Left ventricle myocardium superior (tissue), 1 donor: ENCODE measurements at places on chromosomes 4 and X. TPM values are rescaled to one million over a fixed set of nuclear protein-coding genes. Genes with fewer than 3 reads are reported as not detected.

- DNase-seq = peak; percentile 86
Measured at GRCh38 chr4:680928-681645, 6.7 kb downstream of the MYL5 start.

- no peak for DNase-seq
Measured at GRCh38 chr4:77040854-77041725, 34.7 kb downstream of the CCNI start.

- DNase-seq = no peak
Measured at GRCh38 chr4:140472156-140472555, 25.9 kb downstream of the MGAT4D start.

GRCh38 chr4:4333265-4333706 is 43.2 kb downstream of the ZBTB49 start:
- DNase-seq = peak; percentile 67

- DNase-seq = no peak
Measured at GRCh38 chrX:11733614-11734013, 24.4 kb upstream of the MSL3 start.

DNA sequence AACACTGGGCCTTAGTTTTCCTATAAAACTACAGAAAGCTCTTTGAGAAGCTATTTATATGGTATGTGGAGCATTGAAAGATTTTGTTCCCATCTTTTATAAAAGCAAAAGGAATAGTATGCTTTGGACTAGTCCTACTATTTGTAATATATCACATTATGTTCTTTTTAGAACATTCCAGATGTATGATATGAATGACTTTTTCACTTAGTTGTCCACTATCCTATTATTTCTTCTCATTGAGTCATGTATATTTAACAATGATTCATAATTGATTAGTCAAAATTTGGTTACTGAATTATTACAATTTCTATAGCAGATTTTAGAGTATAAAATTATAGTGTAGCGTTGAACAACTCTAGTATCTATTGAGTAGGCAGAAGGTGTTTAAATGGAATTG is 34.2 kb downstream of the RASSF6 start:
- no peak for DNase-seq

- no peak for DNase-seq
Measured at GRCh38 chr4:105594099-105595010, 41.9 kb downstream of the ARHGEF38 start.

DNA sequence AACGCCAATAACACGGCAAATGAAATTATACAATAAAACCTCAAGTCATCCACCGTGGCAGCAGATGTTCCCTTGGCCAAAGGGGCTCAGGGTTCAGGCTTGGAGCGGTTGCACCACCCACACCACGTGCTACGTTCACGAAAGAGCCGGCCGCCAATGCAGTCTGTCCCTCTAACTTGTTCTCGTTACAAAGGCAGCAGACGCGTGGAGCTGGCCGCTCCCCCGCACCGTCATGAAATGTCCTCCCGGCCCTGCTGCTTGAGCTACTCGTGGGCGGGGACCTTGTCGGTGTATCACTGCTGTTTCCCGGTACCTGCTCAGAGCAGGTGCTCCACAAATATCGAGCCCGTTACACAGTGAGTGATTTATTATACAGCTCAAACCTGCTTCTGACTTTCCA is 36.4 kb upstream of the MAN2B2 start:
- no peak for DNase-seq

GRCh38 chrX:86137071-86137470 is 11.2 kb upstream of the DACH2 start:
- DNase-seq = no peak

GRCh38 chr4:108044951-108045686 is 55.4 kb downstream of the HADH start:
- no peak for DNase-seq

GRCh38 chr4:102787096-102787881 is 26.5 kb upstream of the MANBA start:
- DNase-seq = no peak

DNA sequence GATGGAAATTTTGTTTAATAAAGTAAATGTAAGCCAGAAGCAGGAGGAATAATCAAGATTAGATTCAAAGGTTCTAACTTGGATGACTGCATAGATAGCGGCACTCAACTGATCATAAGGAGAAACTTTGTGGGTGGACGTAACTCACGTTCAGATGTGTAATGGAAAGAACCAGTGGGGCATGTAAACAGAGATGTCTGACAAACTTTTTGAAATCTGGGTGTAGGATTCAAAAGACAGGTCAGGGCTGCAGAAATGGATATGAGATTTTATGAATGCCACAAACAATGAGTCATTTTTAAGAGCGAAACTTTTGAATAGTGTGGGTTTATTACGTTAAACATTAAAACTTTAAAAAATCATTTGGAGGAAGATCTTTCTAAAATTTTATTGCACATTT is 375.6 kb downstream of the GBA3 start:
- DNase-seq = no peak

DNA sequence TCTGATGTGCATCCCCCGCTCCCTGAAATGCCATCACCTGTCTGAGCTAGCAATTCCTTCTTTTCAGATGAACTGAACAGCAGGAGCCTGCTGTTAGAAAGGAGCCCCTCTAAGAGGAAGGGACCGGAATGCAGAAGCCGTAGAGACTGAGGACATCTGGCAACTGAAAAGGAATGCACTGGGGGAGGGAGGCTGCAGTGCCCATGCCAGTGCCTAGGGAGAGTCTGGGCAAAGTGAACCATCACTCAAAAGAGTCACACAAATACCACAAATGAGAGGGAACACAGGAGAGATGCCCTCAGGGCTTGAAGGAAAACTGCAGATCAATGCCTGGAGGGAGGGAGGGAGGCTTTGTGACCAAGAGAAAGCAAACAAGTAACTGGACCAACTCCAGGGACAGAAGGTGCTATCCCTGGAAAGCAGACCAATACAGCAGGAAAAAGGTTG is 93.9 kb upstream of the CBR4 start:
- DNase-seq = no peak

DNA sequence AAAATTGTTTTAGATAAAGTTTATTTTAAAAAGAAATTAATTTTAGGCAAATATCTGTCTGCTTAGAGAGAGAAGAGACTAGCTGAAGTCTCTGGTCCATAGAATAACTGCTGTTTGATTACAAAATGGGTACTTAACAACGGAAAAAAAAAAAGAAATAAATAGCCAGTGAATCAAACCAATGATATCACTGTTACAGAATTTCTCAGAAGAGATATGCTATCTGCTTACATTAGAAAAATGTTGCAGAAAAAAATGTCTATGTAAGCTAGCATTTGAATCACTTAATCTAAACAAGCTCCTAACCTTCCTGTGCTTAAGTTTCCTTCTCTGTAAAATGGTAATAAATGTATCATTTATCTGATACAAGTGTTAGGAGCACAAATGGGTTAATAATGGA is 189.9 kb downstream of the IL15 start:
- no peak for DNase-seq

GRCh38 chr4:128917781-128918180 is 108.3 kb downstream of the JADE1 start:
- no peak for DNase-seq

GRCh38 chr4:1195109-1195671 is 22.8 kb upstream of the SPON2 start:
- no peak for DNase-seq

GRCh38 chrX:152637649-152638442 is at the start of gene GABRQ:
Gene GABRQ, plus strand, starts transcription at chrX:152637895. Its CDS starts 308 bp downstream, at chrX:152638203.
- peak; percentile 36 for DNase-seq

GRCh38 chr4:144902614-144903013 is 195.4 kb downstream of the ANAPC10 start:
- DNase-seq = no peak

DNA sequence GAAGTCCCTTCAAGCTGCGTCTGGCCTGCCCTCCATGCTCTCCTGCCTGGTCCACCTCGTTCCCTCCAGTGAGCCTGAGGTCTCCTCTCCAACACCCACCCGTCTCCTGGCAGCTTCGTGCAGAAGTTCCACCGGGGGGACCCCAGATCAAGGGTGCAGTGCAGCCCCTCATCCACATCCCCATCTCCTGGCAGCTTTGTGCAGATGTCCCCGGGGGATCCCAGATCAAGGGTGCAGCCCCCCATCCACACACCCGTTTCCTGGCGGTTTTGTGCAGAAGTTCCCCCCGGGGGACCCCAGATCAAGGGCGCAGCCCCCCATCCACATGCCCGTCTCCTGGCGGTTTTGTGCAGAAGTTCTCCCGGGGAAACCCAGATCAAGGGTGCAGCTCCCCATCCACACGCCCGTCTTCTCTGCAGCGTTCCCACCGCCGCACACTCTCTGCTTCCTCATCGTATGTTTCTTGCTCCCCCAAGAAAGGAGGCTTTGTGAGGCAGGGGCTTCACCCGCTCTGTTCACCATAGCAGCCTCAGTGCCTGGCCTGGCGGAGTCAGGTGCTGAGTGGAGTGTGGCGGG is 35.7 kb downstream of the PIGG start:
- DNase-seq = no peak

- no peak for DNase-seq
Measured at GRCh38 chr4:165604181-165604580, 225.4 kb downstream of the CPE start.

DNA sequence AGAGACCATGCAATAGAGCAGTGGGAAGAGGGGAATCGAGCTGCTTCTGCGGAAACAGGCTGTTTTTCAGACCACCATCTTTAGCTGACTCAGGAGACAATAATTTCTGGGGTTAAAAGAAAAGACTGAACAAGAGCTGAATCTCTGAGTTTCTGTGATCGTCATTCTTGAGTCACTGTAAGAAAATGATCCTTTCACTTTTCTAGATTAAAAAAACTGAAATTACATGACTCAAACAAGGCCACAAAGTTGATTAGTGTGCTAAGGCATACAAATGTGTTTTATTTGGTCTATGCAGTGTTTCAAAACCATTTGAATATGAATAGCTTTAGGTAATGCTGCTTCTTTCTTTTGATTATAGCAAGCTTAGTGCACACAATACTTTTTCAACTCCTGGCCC is 194.4 kb upstream of the RPL34 start:
- no peak for DNase-seq

DNA sequence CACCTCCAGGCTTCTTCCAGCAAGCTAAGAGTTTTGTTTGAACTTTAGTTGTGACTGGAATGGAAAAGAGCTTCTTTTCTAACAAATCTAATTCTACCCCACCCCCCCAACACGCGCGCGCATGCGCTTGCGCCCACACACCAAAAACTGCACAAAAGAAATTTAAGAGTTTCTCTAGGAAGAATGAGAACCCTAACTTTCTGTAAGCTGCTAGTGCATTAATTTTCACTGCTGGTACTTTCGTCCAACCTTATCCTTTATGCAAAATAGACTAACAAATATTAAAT is 9.0 kb upstream of the INTU start:
- DNase-seq = peak; percentile 31

GRCh38 chr4:5945171-5945570 is 52.3 kb upstream of the CRMP1 start:
- DNase-seq = no peak

DNA sequence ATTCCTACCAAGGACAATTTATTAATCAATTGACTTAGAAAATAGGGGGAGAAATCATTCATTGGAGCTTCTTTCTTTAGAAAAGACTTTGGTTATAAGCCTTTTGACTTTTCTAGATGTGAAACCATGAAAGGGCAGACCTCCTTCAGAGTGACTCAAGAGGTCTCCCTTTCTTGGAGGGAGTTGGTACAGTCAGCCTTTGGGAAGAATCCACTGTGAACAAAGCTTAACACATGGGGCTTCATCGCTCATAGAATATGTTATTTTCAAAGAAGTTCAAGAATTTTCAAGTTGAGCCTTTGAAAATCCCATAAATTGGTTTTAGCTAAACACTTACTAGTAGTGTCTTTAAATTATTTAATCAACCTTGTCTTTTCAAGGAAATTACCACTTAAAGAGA is 28.0 kb downstream of the RIPPLY1 start:
- DNase-seq = no peak

GRCh38 chr4:165524532-165525190 is 145.9 kb downstream of the CPE start:
- DNase-seq = no peak

DNA sequence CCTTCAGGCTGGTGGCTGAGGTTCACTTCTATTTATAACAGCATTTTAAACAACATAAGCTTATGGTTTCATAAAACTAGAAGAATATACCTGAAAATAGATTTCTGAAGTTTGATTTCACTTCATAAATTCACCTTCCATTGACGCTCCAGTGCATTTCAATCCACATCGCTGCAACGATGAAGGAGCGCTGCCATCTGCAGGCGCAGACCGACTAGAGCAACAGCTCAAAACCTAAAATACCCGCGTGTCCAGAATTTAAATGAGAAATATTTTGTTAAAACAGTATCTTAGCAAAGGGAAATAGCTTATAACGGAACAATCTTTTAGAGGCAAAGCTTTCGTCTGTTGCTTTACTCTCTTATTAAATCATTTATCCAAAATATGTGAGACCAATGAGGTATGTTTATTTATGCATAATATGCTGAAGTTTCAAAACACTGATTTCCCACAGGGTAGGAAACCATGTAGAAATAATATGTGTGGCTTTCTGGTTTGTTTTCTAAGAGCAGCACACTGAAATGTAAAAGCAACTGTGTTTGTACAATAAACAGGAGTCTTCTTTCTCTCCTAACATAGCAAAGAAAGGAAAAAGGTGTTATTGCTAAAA is 816.4 kb upstream of the FRG1 start:
- no peak for DNase-seq

DNA sequence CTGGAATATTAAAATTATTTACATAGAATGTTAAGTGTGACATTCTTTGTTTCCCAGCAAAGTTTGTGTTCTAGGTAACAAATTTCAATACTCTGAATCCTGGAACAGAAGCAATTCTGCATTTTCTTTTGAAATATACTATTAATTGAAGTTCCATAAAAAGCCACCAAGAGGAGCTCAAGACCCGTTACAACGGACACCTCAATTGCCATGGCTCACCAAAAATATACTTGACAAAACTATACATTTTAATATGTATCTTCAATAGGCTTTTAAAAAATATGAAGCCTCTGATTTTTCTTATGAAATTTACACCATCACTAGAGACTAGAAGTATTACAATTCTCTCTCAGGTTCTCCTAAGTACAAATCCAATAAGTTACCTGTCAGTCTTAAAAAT is 111.4 kb downstream of the NYX start:
- DNase-seq = no peak

GRCh38 chr4:122762966-122763716 is 30.6 kb downstream of the BBS12 start:
- DNase-seq = no peak

- no peak for DNase-seq
Measured at GRCh38 chr4:183540410-183541009, 35.7 kb downstream of the ING2 start.

AWAT2 gene
- not detected for total RNA-seq

RBM46 gene
- not detected for total RNA-seq

MAML3 gene
- total RNA-seq = 2.1 TPM

BEX5 gene
- 0.40 TPM for total RNA-seq

DDX53 gene
- total RNA-seq = not detected

CTAG1A gene
- total RNA-seq = not detected

ATOH1 gene
- total RNA-seq = 0.15 TPM

STBD1 gene
- total RNA-seq = 26.9 TPM

QRFPR gene
- 2.6 TPM for total RNA-seq

CCNI gene
- 294 TPM for total RNA-seq

KLHL2 gene
- total RNA-seq = 7.4 TPM

FAM156B gene
- total RNA-seq = 5.9 TPM

IL3RA gene
- total RNA-seq = 6.2 TPM
